ENCODE measurements at places on chromosomes 1 and 21.
A peak's percentile ranks its signal among the peaks of the same experiment; 100 is the strongest.

DNA sequence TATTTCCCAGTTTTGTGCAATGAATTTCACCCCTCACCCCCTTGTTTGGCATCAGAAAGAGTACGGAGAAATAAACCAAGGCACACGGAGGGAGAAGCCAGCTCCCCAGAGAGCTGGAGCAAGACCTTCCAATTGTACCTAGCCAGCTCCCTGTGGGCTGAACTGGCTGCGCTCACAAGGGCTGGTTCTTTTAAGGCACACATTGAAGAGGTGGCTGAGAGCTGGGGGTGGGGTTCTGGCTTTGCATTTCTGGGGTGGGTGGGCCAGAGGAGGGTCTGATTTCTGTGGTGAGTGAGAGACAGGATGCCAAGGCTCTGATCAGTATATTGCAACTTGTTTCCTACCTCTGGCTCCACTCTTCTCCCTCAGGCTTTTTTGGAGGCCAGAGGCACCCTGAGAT is 39.5 kb upstream of the NFASC start:
- DNase-seq: no peak

GRCh38 chr21:35664683-35665082 is 395.6 kb downstream of the SETD4 start:
- DNase-seq: no peak

DNA sequence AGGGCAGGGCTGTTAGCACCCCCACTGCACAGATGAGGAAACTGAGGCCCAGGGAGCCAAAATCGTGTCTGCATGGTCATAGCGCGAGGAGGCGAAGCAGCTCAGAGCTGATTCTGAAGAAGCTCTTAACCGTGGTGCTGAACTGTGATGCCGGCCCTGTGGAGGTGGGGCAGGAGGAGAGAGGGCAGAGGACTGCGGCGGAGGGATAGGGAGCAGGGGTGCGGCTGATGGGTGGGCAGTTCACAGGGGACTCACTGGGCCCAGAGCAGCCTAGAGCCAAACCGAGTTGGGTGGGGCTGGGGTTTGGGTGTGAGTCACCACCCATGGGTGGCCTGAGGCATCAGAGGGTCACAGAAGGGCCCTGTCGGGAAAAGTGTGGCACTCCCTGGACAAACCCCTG is 74.7 kb downstream of the RAP1GAP start:
- DNase-seq: no peak

DNA sequence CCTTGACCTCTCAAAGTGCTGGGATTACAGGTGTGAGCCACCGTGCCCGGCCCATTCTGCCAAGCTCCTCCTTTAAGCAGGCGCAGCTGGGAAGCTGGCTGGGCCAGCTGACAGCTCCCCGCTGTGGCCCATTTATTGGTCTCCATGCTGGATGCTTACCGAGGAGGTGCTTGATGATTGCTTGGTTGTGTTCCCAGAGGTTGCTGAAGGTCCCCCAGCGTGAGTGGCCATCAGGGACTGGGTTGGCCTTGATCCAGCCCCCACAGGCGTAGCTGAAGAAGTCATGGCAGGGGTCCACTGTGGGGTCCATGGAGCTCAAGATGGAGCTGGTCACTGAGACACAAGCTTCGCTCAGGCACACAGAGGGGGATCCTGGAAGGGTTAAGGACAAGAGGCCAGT is 17.7 kb downstream of the ECE1 start:
- no peak for DNase-seq

DNA sequence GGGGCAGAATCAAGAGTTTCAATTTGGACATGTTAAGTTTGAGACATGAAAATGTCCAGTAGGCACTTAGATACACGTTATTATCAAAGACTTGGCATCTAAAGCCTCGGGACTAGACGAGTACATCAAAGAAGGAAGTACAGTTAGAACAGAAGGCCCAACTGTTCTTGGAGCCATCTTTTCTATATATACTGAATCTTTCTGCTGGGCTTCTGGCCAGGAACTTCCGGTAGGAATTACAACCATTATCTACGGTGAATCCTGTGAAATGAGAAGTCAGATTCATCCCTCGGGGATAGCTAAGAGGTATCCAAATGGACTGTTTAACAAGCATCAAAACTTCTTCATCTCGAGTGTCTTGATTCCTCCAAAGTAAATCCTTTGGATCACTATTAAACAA is 34.4 kb upstream of the NRDC start:
- no peak for DNase-seq

- DNase-seq: peak; percentile 81
Measured at GRCh38 chr1:153626904-153627714, at the start of gene S100A13. Gene S100A13 (minus strand): TSS chr1:153627505. CDS start chr1:153626472, 1,033 bp downstream.

- DNase-seq: no peak
Measured at GRCh38 chr21:35361988-35362387, 312.9 kb upstream of the RUNX1 start.

DNA sequence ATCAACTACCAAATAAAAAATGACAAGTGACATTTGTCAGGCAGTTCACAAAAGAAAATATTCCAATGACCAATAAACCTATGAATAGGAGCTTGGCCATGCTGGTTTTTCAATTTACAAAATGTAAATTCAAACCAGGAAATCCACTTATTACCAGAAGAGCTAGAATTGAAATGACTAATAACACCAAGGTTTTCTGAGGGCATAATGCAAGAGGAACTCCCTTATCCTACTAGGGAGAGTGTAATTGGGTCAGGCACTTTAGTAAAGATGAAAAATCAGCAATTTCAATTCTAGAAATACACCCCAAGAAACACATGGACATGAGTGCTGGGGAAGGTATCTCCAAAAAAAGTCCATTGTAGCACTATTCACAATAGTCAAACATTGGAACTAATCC is 16.7 kb upstream of the TIAM1 start:
- DNase-seq: no peak

GRCh38 chr1:43872280-43872679 is 61.3 kb upstream of the ARTN start:
- no peak for DNase-seq

DNA sequence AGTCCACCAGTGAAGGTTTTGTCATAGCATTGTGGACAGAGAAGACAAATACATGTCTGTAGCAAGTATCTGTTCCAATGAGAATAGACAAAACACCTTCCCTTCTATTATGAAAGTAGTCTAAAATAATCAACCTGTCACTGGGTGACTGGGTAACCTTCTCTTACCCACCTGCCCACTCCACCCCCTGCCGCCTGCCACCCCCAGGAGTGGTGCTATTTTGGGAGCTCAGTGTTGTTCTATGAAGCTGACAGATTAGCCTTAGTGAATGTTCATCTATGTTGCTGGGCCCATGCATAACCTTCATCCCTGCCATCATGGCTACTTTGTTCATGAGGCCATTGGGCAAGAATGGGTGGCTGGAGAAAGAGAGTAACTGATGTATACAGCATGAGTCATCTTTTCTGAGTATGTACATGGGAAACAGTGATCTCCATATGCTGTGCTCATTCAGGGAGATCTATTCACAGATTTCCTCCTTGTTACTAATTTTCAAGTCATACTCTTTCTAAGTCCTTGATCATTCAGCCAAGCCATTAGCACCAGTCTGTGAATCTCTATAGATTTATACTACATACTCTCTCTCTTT is 24.8 kb downstream of the MARK1 start:
- no peak for DNase-seq

GRCh38 chr1:9394010-9394409 is 101.3 kb downstream of the SPSB1 start:
- DNase-seq: no peak

GRCh38 chr21:46661211-46661625 is 25.7 kb downstream of the PRMT2 start:
- DNase-seq: no peak

GRCh38 chr1:30613188-30613587 is 110.2 kb downstream of the MATN1 start:
- DNase-seq: no peak

DNA sequence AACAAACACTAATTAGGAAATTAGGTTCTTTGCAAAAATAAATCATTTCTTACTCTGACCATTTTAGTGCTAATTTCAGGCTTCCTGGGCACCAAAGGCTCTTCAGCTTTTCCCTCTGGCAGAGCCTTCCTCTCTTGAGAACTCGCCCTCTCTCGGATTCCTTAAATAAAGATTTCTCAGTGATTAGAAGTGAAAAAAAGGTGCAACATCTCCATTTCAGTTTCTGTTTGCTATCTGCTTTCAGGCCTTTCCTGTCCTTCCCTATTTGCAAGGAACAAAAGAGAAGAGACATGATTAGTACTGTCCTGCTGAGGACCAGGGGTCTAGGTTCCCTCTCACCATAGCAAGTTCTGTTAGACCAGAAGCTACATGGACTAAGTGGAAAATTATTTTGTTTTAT is 27.8 kb upstream of the CACYBP start:
- no peak for DNase-seq

- no peak for DNase-seq
Measured at GRCh38 chr21:43572446-43572845, 86.8 kb downstream of the HSF2BP start.

- DNase-seq: no peak
Measured at GRCh38 chr1:80363689-80364475, 1357.4 kb upstream of the ADGRL4 start.

GRCh38 chr21:28132713-28133112 is 860.0 kb downstream of the LTN1 start:
- DNase-seq: no peak

GRCh38 chr1:211503542-211503941 is 11.6 kb upstream of the RD3 start:
- no peak for DNase-seq

GRCh38 chr1:108845991-108846390 is 10.9 kb downstream of the AKNAD1 start:
- DNase-seq: no peak

DNA sequence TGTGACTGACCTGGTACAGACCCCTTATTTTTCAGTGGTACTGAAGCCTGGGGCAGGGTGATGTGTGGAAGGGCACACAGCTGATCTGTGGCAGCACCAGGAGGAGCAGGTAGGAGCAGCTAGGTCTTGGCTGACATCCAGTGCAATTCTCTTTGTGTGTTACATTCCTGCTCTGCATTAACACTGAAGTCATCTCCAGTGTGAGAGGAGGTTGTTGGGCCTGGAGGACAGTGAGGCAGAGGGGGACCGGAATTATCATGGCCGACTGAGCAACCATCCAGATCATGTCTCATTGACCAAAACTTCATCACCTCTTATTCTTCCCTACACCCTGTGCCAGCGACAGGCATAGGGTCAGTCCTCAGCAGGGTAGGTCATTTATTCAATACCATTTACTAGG is 1.5 kb downstream of the SLAMF8 start:
- DNase-seq: no peak

GRCh38 chr1:87279966-87280535 is 48.6 kb upstream of the LMO4 start:
- DNase-seq: no peak

DNA sequence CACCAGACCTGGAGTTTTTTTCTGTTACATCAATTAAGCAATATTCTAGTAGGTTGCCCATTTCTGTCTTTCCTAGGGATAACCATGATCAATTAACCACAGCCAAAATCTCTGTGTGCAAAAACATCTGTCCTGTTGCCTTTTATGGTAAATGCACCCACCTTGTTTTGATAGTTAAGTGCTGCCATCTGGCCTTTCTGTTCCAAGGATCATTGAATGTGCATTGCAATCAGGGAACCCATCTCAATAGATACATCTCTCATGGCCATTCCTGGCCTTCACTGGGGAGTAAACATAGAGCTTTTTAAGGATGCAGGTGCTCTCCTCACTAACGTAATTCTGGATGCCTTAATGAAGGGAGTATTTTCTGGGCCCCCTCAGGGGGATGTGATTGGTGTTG is 111.8 kb upstream of the KIAA1614 start:
- DNase-seq: no peak

DNA sequence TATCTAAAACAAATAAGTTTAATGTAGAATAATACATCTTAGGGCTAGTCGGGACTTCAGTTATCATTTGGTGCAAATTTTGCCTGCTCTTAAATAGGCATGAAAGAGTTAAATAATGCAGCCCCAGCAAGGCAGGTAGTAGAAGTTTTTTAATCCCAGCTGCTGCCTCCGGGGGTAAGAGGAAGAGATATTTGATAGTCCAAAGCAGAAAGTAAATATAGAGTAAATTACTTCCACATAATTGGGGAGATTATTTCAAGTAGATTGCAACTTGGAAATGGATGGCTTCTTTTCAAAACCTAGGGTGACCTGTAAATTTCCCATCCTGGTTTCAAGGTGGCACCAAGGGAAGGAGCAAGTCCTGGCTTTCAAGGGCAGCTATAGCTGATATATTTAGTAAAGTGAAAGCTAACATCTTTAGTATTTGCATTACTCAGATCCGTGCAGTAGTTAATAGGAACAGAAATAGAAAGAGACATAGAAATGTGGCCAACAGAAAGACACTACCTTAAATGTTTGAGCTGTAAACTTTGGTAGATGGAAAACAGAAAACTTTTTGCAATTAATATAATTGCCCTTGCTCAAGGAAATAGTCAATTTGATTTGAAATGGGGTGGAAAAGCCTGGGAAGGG is 109.1 kb downstream of the LMO4 start:
- no peak for DNase-seq

DNA sequence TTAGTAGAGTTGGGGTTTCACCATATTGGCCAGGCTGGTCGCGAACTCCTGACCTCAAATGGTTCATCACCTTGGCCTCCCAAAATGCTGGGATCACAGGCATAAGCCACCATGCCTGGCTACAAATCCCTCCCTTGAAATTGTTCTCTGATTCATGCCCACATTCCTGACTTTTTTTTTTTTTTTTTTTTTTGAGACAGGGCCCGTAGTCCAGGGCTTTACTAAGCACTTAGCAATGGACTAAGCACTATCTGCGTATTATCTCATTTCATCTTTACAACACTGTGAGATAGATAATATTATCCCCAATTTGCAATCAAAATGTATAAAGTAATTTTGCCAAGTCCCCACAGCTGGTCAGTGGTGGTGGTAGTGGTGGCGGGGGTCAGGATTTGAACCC is 58.9 kb downstream of the VWA5B1 start:
- DNase-seq: no peak

DNA sequence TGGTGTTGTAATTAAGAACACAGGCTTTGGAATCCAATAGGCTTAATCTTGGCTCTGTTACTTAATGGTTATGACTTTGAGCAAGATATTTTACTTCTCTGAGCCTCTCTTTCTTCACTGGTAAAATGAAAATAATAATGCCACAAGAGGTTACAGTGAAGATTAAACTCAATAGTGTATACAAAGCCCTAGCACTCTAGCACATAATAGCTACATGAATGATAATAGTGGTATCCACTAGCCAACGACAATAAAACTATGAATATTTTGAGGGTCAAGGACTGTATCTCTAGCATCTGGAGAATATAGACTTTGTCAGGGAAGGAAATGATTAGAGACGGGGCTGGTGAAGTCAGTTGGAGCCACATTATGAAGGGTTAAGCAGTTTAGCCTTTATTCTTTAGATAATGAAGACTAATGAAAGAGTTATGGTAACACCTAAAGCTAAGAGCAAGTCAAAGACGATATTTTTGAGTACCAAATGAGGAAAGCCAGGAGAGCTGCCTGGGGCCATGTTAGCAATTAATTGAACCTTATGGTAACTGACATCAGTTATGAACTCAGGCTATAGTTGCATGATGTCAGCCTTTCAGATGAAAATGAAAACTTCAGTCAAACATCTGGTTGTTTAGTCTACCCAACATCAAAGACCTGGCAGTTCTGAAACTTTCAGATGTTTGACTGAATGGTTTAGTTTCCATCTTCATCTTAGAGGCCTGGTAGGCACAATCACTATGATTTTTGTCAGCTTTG is 32.8 kb upstream of the RNF11 start:
- DNase-seq: no peak

GRCh38 chr1:112692681-112693080 is 14.2 kb downstream of the RHOC start:
- no peak for DNase-seq

Measured in mesothelial cell of epicardium (in vitro differentiated cells).